ENCODE measurements at places on chromosomes 3 and 15.

DNA sequence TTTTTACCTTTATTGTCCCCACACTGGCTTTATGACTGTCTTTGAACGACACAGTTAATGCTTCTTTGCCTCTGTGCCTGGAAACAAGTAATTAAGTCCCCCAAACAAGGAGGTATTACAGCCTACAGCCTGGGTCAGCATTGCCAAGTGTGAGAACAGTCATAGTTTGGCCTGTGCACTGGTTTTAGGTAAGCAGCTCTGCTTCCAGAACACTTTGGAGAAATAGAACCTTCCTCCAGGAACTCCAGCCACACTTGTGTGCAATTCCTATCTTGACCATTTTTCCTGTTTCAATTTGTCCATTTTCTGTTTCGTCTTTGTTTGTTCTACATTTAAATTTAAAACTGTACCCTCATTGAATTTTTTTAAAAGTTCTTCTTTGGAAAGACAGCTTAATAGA is 568.2 kb downstream of the TUSC7 start:
- DNase-seq: no peak

DNA sequence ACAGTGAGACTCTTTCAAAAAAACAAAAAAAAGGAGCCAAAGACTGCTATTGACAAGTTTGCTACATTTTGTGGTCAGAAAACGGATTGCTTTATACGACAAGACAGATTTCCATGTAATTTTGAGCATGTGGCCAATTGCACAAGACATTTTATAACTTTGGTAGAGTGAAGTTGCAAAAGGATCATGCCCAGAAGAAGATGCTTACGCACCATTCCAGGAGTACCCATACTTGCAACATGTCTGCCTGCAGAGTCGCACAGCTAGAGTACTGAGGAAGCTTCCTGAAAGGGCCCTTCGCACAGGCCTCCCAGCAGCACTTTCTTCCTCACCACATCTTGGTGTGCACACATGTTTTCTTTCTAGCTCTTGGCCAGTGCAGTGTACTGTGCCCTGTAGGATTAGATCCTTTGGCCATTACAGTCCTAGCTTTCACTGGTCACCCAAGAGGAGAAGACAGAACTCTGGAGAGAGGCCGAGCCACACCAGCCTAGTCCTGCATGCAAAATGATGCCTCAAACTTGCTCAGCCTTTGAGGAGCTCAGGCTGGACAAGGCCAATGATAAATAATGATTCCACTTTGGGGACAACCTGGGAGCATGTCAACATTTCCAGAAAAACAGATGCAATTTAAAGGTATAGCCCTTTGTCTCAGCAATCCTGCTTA is 11.7 kb downstream of the CHDH start:
- DNase-seq: no peak

GRCh38 chr3:76615719-76616118 is 424.2 kb upstream of the ROBO2 start:
- DNase-seq: no peak

DNA sequence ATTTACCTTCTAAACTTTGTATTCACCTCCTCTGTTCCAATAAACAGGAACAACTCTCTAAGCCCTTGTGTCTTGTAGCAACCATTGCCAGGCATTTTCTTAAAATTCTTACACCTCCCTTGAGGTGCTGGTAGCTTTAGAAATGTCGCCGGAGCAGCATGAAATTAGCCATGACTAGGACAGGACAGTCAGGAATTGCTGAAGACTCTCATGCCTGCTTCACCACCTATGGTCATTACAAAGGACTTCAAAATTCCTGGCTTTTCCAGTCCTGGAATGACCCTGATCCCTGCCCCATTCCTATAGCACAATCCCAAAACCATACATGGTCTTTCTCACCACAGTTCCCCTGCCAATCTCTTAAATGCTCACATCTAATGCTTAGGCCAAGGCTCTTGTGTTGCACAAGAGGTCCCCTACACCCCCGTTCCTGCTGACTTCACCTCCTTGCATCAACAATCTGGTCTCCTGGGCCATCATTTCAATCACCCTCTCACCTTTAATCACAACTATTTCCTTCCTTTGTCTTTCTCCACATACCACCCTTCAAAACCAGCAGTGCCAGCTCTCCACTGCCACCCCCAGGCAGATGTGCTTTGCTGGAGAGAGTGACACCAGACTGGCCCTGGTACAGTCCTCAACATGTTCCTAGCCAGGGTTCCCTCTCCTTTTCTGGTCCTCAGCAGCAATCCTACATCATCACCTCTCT is 113.2 kb upstream of the TJP1 start:
- no peak for DNase-seq

DNA sequence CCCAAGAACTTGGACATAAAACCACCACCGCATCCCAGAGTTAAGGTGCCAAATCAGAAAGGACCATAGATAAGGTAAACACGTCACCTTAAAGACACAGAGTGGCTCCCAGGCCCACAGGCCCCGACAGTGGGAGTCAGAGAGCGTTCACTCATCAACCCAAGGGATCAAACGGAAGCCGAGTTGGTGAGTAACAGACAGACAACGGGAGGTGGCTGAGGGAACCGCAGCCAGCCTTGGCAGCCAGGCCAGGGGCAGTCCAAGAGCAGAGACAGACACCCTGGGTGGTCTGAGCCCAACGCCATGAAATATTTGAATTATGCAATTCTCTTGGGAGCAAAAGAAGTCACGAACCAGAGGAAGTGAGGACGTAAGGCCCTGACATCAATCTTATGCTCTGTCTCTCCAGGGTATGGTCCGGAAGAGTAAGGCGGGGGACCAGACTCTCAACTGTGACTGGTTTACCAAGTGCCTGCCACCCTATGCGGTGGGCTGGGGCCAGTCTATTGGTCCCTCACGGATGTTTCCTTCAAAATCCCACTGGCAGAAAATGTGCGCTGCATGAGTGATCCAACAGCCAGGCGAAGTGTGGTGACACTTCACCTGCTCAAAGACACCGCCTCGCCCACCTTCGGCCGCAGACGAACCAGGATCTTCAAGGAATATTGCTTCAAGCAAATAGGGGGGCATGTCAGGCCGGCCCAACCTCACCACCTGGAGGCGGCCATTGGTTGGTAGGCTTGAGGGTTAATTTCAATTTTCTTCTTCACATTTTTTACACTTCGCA is 34.3 kb downstream of the TMEM44 start:
- DNase-seq: no peak

DNA sequence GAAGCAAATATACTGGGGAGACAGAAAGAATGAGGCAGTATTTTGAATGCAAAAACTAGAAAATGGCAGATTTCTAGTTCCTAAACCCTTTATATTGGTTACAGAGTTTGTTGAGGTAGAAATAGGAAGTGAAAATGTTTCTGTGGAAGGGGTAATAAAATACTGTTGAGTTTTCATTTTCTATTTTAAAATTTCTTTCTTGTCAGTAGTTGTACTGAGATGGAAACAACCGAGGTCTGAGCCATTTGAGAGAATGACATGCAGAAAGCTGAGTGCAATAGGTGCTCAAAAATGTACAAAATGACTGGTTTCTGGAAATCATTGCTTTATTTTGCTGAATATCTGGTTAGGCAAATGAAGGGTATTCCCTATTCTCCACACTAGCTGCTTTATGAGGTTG is 361.4 kb downstream of the CHL1 start:
- DNase-seq: no peak

DNA sequence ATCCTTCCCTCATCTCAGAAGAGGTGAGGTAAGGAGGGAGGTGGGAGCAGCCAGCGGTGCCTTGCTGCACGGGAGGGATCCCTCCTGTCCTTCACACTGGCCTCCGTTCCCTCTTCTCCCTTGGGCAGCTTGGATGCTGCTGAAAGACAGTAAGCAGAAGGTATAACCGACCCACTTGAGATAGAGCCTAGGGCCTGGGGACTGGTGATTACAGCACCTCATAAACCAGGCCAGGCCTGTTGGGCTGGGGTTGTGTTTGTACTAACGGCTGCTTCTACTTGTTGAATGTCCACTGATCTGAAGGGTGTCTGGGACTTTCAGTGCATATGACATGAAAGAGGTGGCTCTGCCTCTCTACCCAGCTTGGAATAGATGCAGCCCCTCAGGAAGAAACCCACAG is 25.0 kb downstream of the SEMA6D start:
- no peak for DNase-seq

DNA sequence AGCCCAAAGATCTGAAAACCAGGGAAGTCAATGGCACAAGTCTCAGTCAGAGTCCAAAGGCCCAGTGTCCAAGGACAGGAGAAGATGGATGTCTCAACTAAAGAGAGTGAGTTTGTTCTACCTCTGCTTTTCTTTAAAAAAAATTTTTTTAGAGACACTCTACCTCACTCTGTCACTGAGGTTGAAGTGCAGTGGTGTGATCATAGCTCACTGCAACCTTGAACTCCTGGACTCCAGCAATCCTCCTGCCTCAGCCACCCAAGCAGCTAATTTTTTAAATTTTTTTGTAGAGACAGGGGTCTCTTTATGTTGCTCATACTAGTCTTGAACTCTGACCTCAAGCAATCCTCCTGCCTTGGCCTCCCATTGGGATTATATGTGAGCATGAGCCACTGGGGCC is 39.9 kb upstream of the KPNA4 start:
- no peak for DNase-seq

GRCh38 chr15:95134431-95135110 is 903.2 kb downstream of the MCTP2 start:
- no peak for DNase-seq

GRCh38 chr3:102089904-102090720 is 240.8 kb downstream of the NFKBIZ start:
- DNase-seq: no peak

DNA sequence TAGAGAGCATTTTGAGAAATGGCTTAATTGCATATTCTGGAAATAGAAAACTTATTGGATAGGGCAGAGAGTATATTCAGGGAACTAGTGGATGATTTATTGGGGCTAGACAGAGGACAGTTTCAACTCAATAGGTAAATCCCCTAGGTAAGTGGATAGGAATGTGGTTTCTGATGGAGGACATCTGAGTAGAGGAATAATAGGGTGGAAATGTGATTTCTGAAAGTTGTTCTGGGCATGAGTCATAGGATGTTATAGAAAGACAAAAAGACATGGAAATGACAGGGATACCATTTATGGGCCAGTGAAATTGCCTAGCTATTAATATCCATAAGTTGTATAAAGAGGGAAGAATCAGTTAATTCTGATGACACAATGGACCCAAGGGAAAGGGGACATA is 563.3 kb upstream of the GOLIM4 start:
- DNase-seq: no peak

DNA sequence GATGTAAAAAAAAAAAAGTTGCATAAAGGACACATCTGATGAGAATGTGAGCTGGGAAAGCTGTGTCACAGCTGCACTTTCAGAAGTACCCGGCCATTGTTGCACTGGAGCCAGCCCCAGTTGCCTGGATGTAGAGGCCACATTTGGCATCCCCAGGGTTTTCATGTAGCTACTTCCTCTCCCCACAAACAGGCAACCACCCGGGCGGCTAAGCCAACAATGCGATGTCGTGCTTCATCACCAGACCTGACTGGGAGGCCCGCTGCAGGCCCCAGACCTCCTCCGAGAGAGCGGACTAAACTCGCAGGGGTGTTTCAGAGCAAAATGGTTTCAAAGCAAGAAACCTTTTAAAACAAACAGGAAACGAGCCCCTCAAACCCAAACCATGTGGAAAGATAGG is 142.3 kb downstream of the TMCO5A start:
- no peak for DNase-seq

DNA sequence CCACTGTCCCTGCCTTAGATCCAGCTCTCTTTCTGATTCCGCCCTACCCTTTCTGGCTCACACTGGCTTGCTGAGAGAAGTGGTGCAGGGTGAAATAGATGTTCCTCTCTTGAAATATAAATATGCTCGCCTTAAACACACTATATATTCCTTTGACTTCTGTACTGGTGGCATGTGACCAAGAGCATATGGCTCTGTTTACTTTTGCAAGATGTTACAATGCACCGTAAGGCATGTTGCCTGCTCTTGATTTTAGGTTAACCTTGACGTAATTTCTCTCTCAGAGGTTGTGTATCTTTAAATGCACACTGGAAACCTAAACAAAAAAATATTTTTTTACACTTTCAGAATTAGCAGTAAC is 749 bp downstream of the RSRC1 start:
- no peak for DNase-seq

- DNase-seq: no peak
Observed at GRCh38 chr3:57659806-57660439, 33.0 kb downstream of the DENND6A start.

GRCh38 chr3:13025090-13025489 is 48.1 kb downstream of the IQSEC1 start:
- DNase-seq: no peak

- no peak for DNase-seq
Observed at GRCh38 chr3:102224171-102224570, 210.6 kb upstream of the ZPLD1 start.

GRCh38 chr3:20529911-20530310 is 343.9 kb upstream of the SGO1 start:
- DNase-seq: no peak

GRCh38 chr3:43794776-43795175 is 104.0 kb downstream of the ABHD5 start:
- DNase-seq: no peak

GRCh38 chr3:52872245-52872644 is 25.1 kb downstream of the STIMATE start:
- DNase-seq: no peak

- no peak for DNase-seq
Observed at GRCh38 chr3:46334741-46335478, 19.0 kb upstream of the CCR2 start.

DNA sequence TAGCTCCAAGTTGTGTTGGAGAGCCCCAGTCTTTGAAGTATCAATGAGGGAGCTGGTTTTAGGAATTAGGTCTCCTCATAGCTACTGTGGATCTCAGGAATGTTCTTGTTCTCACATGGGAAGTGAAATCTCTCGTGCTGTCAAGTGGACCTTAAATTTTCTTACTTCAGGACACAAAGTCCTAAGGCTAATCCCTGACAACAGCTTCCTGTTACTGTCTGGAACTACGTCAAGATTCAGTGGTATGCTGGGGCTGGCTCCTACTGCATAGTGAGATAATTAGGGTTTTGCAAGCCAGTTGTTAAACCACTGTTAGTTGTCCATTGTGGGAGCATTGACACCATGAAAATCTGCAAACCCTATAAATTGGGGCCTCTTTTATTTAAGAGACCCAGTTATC is 22.8 kb downstream of the MESP1 start:
- DNase-seq: no peak

DNA sequence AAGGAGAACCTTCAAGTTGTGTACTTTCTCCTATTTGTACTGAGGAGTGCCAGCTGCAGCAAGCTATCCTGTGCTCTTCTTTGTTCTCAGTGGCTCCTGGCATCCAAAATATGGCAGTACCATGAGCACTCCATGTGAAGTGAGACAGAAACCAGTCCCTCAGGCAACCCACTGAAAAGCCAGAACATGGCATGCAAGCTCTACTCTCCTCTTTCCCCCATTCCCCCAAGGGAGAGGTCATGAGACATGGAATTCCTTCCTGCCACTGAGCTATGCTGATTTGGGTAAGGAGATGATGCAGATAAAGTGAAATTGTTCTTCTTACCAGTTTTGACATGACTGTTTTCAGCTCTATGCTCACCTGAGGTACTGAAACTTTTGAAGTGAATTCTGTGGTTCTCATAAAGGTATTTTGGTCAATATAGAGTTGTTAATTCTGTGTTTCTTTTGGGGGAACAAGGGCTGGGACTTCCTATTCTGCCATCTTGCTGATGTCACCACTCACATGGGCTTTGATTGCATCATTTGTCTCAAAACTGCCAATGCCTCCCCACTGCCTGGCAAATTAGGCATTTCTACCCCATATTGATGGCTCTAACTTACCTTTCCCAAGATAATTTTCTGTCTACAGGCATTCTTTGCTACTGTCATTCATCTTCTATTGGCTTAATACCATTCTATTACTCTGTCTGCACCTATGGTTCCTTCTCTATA is 22.8 kb upstream of the CEP152 start:
- DNase-seq: no peak

All from stimulated activated CD4-positive, alpha-beta T cell treated with anti-CD3 and anti-CD28 coated beads, Interleukin-12 subunit alpha, Interleukin-12 subunit beta, amount 100 ng/mL, for 4 hours (primary cell).